A549 treated with ZK216348 at 1 μM for 4 hours (cell line): ENCODE measurements at places on chromosomes 2 and 18. TPM values are rescaled to one million over a fixed set of nuclear protein-coding genes. Genes with fewer than 3 reads are reported as not detected.

The TPO gene
- 0.13 to 0.29 TPM (median 0.13 TPM) in 3 of 5 replicates, not detected in the others for total RNA-seq

The CROCC2 gene
- not detected in 5 replicates for total RNA-seq

The YES1 gene
- total RNA-seq = 13.9 to 29.5 TPM (median 23.6 TPM) in 5 replicates

The IL1R1 gene
- total RNA-seq = 27.0 to 46.0 TPM (median 40.9 TPM) in 5 replicates

The ALPG gene
- total RNA-seq = 0.20 to 0.38 TPM (median 0.22 TPM) in 4 of 5 replicates, not detected in the other

The FBXO15 gene
- 0.45 to 0.92 TPM (median 0.81 TPM) in 5 replicates for total RNA-seq

The ELOA2 gene
- total RNA-seq = not detected in 5 replicates

The IL1RL2 gene
- total RNA-seq = not detected in 5 replicates

The PID1 gene
- 3.6 to 4.3 TPM (median 4.1 TPM) in 5 replicates for total RNA-seq

The TYMS gene
- total RNA-seq = 162 to 192 TPM (median 176 TPM) in 5 replicates

The GAREM2 gene
- total RNA-seq = 5.6 to 10.3 TPM (median 7.7 TPM) in 5 replicates

The KIF1A gene
- 0.57 to 0.95 TPM (median 0.69 TPM) in 5 replicates for total RNA-seq

The SLC9A4 gene
- total RNA-seq = not detected in 5 replicates

The EPB41L3 gene
- total RNA-seq = 0.21 to 1.0 TPM (median 0.43 TPM) in 4 of 5 replicates, not detected in the other

The MSTN gene
- not detected in 5 replicates for total RNA-seq

The PRKAG3 gene
- total RNA-seq = not detected in 5 replicates

The IL36B gene
- 0.15 to 0.37 TPM in 2 of 5 replicates, not detected in the others for total RNA-seq

The LRRC30 gene
- total RNA-seq = not detected in 5 replicates

The SLC5A7 gene
- total RNA-seq = not detected in 5 replicates

The DHRS9 gene
- total RNA-seq = 2.9 to 4.2 TPM (median 3.5 TPM) in 5 replicates

The NEU4 gene
- total RNA-seq = 0.19 to 0.41 TPM (median 0.23 TPM) in 5 replicates

The ANKRD12 gene
- total RNA-seq = 2.6 to 6.0 TPM (median 4.8 TPM) in 5 replicates

The FBXO48 gene
- total RNA-seq = 0.35 to 0.71 TPM (median 0.56 TPM) in 5 replicates

The CDH7 gene
- total RNA-seq = 0.02 TPM in 1 of 5 replicates, not detected in the others

The CDH20 gene
- not detected in 5 replicates for total RNA-seq

The VAMP5 gene
- 0.31 TPM in 1 of 5 replicates, not detected in the others for total RNA-seq

The CTLA4 gene
- total RNA-seq = not detected in 5 replicates

The CGREF1 gene
- total RNA-seq = 5.3 to 8.5 TPM (median 7.8 TPM) in 5 replicates

The DYSF gene
- total RNA-seq = 0.61 to 0.91 TPM (median 0.75 TPM) in 5 replicates

The CHRND gene
- total RNA-seq = not detected in 5 replicates

The CPO gene
- 0.13 TPM in 1 of 5 replicates, not detected in the others for total RNA-seq

The REG3G gene
- total RNA-seq = not detected in 5 replicates

The C2orf80 gene
- total RNA-seq = not detected in 5 replicates

The GPR39 gene
- total RNA-seq = 7.4 to 10.3 TPM (median 9.6 TPM) in 5 replicates

The GDF7 gene
- total RNA-seq = 0.05 to 0.11 TPM (median 0.08 TPM) in 5 replicates

The LRRTM4 gene
- total RNA-seq = not detected in 5 replicates

The CCL20 gene
- 3.4 to 9.4 TPM (median 4.8 TPM) in 5 replicates for total RNA-seq

The SPC25 gene
- 15.2 to 25.5 TPM (median 20.1 TPM) in 5 replicates for total RNA-seq

The ACKR3 gene
- total RNA-seq = 12.0 to 26.8 TPM (median 19.4 TPM) in 5 replicates

The GALR1 gene
- total RNA-seq = not detected in 5 replicates

The STPG4 gene
- total RNA-seq = not detected in 5 replicates

The RBKS gene
- total RNA-seq = 6.9 to 8.1 TPM (median 7.7 TPM) in 5 replicates

The POMC gene
- total RNA-seq = not detected in 5 replicates

The C1GALT1C1L gene
- 1.6 to 2.8 TPM (median 1.9 TPM) in 5 replicates for total RNA-seq

The EPB41L5 gene
- 3.4 to 5.7 TPM (median 5.4 TPM) in 5 replicates for total RNA-seq

The SPDYA gene
- total RNA-seq = 0.14 to 0.33 TPM (median 0.27 TPM) in 4 of 5 replicates, not detected in the other

The ACOXL gene
- total RNA-seq = 0.06 TPM in 1 of 5 replicates, not detected in the others

The EMILIN1 gene
- total RNA-seq = 0.34 to 0.64 TPM (median 0.43 TPM) in 5 replicates

The SLC38A11 gene
- total RNA-seq = not detected in 5 replicates

The ZAP70 gene
- not detected in 5 replicates for total RNA-seq

The OBSL1 gene
- 13.6 to 26.1 TPM (median 21.3 TPM) in 5 replicates for total RNA-seq

The PARD3B gene
- total RNA-seq = 0.73 to 1.1 TPM (median 0.85 TPM) in 5 replicates

The REG1B gene
- total RNA-seq = not detected in 5 replicates

The HAAO gene
- total RNA-seq = not detected in 5 replicates

The GPR35 gene
- 0.34 to 1.6 TPM (median 1.1 TPM) in 5 replicates for total RNA-seq

The OTOF gene
- total RNA-seq = 0.06 to 0.21 TPM (median 0.07 TPM) in 5 replicates

The SP100 gene
- 25.2 to 37.3 TPM (median 27.6 TPM) in 5 replicates for total RNA-seq

The COLEC11 gene
- 0.39 to 1.4 TPM (median 0.47 TPM) in 5 replicates for total RNA-seq

The SLC30A3 gene
- total RNA-seq = 1.9 to 4.2 TPM (median 3.6 TPM) in 5 replicates
